ENCODE measurements at places on chromosomes 2 and 18.

GRCh38 chr2:96534701-96535181 lies 1.8 kb upstream of the ARID5A start:
- no peak for DNase-seq

- no peak for DNase-seq
Observed at GRCh38 chr2:215059724-215060123, 78.7 kb downstream of the ABCA12 start.

DNA sequence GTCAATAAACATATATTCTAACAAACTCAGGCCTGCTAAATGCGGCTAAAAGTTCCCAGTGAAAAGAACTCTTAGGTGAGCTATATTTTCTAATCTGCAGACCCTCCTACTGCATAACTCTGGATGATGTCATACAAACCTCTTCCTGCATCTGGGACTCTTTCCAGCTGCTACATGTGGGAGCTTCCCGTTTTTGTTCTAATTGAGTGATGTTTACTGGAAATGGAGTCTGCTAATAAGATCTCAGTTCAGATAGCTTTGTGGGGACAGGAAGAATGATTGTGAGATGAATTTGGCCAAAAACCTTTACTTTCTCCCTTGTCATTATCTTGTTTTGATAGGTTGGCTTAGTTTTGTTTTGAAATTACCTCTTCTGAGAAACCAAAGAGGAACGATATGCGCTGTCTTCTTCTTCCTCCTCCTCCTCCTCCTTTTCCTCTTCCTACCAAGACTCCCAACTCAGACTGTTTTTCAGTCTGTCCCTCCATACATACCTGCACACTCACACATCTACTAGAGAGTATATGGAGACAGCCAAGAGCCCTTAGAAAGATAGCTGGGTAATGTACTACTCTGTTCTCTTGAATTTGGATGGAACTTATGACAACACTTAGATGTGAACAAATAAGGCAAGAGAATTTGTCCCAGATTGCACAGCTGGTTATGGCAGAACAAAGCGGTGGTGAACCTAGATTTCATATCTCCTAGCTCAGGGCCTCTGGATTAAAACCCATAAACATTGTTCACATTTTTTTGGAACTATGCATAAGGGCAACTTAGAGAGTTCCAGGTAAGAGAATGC lies 39.8 kb upstream of the AAK1 start:
- DNase-seq: no peak

- no peak for DNase-seq
Observed at GRCh38 chr2:134677856-134678756, 40.7 kb downstream of the TMEM163 start.

GRCh38 chr2:160901613-160902012 lies 258.6 kb upstream of the TANK start:
- DNase-seq: no peak

GRCh38 chr2:120491111-120491625 lies 145.2 kb downstream of the INHBB start:
- no peak for DNase-seq

- no peak for DNase-seq
Observed at GRCh38 chr2:100451092-100451491, 19.2 kb upstream of the NMS start.

DNA sequence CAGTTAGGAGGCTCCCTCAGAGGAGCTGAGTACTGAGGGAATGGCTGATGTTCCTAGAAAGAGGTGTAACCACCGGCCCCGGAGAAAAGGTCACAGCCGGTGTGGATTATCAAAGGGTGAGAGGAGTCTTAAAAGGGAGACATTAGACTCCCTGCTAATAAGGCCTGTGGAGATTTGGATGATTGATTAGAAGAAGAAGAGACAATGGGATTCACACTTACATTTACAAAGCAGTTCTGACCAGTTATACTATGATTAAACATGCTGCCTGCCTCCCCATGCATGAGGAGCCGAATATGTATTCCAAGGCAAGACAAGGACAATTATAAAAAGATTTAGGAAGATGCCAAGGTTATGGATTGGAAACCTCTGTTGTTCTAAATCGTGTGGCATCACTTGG lies 302.4 kb downstream of the SLC4A3 start:
- no peak for DNase-seq

DNA sequence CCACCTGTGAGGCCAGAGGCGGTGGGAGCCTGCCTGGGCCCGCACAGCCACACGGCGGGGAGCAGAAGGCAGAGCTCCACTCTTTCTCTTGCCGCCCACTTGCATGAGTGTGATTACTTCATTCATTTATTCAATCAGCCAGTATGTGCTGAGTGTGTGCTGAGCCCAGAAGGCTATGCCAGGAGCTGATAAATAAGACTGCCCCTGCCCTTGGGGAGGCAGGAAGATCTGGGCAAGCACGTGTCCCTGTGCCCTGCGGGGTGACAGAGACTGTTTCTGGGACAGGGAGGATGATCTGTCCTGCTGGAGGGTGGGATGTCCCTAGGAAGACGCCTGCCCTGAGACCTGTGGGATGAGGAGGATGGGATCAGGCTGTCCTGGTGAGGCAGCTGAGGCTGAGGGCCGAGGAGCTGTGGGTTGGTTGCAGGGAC lies 250.8 kb downstream of the DYSF start:
- no peak for DNase-seq

- DNase-seq: no peak
Observed at GRCh38 chr18:62754026-62754425, 38.7 kb downstream of the PHLPP1 start.

DNA sequence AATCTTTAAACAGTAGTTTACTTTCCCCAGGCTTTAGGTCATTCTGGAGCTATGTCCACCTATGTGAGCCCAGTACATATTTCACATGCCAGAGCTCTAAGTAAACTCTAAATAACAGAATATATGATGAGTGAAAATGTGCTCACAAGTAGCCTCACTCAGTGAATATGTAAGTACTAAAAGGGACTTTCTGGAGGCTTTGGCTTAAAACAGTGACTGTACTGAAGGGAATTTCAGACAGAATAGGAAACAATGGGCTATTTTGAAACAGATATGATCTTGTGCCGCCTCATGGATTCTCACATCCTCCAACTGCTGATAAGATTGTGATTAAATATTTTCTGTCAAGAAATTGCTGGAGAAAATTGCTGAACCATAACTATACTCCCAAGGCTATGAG lies 747.9 kb downstream of the SOCS6 start:
- no peak for DNase-seq

GRCh38 chr2:75559680-75560021 lies 1.1 kb downstream of the EVA1A start:
- no peak for DNase-seq

All from activated T-cell treated with anti-CD3 and anti-CD28 coated beads, Interleukin-2, amount 50 U/mL, for 72 hours (primary cell).